ENCODE measurements at places on chromosomes 2 and 18.
A peak's percentile ranks its signal among the peaks of the same experiment; 100 is the strongest.

DNA sequence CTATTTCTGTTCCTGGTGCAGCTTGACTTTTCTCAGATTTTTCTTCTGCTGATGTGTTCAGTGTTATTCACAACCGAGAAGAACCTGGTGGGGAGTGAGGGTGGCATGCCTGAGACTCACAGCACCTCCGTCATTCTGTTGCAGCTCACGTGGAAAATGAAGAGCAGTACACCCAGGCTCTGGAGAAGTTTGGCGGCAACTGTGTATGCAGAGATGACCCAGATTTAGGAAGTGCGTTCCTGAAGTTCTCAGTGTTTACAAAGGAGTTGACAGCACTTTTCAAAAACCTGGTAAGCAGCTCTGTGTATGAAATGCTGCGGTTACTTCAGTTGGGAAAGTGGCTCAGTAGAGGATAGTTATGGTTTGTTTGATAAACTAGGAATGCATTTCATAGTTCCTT is 90.5 kb downstream of the ASAP2 start:
- no peak for DNase-seq

- DNase-seq, result no peak
Measured at GRCh38 chr2:10204326-10205161, 82.0 kb downstream of the RRM2 start.

GRCh38 chr2:96116424-96116878 is at the start of gene ADRA2B:
Gene ADRA2B (minus strand): TSS chr2:96116571. CDS start chr2:96116149, 422 bp downstream.
- DNase-seq, result no peak

- DNase-seq, result no peak
Measured at GRCh38 chr2:158131919-158132566, 30.4 kb downstream of the UPP2 start.

- DNase-seq, result no peak
Measured at GRCh38 chr2:71853858-71854257, 293.8 kb downstream of the CYP26B1 start.

DNA sequence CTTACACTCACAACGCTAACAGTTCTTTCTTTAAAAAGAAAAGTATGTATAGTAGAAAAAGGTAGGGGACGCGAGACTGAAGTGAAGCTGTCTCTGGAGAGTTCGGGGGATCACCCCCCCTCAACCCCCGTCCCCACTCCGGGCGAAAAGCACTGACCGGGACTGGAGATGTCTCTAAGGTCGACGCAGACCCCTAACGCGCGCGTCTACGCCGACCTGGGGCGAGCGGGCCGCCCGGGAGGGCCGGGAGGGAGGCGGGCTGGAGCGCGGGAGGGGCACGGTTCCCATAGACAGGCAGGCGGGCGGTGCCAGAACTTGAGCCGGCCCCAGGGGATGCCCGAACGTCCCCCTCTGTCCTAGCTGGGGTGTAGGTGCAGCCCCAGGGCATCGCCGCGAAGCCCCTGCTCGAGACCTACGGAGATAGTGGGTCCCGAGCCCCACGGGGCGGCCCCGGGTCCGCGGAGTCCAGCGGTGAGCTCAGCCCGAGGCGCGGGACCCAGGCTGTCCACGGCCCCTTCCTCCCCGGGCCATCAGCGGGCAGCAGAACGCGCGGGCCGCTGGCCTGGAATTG is 82.2 kb downstream of the CHRNA1 start:
- DNase-seq, result no peak

- peak; percentile 50 for DNase-seq
Measured at GRCh38 chr2:216690853-216691741, 4.3 kb downstream of the IGFBP5 start.

- DNase-seq, result no peak
Measured at GRCh38 chr2:72613931-72614330, 211.9 kb downstream of the EXOC6B start.

DNA sequence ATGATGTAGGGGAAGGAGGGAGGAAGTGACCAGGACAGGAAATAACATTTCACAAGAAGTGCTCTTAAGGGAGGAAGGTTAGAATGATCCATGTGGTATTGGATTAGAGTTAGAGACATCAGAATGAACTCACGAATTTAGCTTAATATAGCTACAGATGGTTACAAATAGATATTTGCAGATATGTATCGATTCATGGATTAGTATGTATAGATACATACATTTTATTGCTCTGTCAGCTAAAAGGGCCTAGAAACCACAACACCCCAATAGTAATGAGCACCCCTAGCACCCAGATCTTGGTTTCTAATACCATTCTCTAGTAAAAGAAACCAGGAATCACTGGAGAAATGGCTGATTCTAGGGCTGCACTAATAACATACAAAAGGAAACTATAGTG is 59.6 kb upstream of the LTBP1 start:
- no peak for DNase-seq

- no peak for DNase-seq
Measured at GRCh38 chr18:28791101-28791500, 614.2 kb upstream of the CDH2 start.

DNA sequence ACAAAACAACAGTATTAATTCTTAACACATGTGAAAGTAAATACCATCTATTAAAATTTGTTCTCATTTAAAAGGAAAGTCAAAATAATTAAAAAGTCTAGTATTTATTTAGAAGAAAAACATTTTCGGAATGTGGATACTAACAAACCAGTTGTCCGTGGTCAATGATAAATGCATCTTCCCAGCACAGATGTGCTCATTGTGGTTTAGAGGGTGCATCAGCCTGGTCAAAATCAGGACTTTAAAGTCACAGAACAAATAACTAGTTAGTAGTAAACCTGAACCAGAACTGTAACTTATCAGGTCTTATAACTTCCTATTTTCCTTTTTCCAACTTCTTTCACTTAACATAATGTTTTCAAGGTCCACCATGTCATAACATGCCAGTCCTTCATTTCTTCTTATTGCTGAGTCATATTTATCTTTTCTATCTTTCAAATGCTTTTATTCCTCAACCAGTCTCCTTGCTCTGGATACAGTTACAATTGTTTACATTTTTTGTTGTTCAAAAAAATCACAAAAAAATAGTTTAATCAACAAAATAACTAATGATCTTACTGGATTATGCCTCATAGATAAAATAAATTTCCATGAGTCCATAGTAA is 55.8 kb downstream of the ID2 start:
- DNase-seq, result no peak

GRCh38 chr2:13009027-13009642 is 292.4 kb downstream of the TRIB2 start:
- DNase-seq, result no peak

DNA sequence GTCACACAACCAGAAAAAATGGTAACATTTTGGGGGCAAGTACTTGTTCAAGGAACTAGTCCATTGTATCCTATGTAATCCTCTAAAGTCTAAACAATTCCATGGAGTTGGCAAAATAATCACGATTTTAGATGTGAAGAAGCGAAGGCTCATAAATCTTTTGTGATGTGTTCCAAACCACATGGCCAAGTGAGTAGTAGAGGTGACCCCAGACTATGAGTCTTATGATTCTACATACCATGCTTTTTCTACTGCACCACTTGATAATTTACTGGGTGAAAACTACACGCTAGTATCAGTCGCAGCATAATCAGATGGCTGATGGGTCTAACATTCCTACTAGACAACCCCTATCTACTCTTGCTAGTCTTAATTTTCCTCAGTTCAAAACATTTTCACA is 371.4 kb downstream of the OSR1 start:
- no peak for DNase-seq

DNA sequence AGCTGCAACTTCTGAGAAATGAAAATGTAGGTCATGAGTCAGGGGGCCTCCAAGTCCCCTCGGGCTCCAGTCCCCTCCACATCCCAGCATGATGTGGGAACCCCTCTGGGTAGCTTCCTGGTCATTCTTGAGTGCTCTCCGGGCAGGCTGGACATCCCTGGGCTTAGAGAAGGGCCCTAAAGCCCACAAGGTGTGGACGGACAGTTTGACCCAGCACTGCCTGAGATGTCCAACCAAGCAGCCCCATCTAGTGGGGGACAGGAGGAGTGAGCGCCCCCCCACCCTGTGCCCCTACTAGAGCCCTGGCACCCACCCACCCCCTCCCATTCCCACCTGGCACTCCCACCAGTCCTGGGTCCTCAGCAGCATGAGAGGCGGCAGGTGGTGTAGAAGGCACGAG is 46.0 kb downstream of the CYP27C1 start:
- DNase-seq, result no peak

DNA sequence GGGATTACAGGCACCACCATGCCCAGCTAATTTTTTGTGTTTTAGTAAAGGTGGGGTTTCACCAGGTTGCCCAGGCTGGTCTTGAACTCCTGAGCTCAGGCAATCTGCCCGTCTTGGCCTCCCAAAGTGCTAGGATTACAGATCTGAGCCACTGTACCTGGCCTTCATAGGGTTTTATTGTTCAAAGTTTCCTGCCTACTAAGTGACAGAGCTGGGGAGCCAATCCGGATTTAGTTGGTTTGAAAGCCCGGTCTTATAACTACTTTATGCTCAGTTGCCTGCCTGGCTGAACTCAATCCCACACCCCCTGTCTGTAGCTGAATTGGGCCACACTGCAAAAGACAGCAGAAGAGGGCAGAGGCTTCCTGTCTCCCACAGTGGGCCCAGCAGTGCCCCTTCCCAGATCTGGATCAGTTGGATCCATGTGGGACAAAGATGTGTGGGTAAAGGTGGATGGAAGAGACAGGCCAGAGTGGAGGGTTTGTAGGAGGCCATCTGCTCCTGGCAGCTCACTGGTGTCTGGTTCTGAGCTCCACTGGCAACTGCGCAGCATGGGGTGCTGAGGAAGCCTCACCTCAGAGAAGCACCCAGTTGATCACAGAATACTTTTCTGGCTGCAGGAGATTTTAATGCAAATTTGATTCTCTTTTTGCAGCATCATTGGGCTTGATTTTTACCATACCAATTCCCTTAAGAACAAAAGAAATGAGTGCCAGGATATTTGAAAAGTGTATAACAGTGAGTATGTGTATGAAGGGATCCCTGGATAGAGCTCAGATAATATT is 144.9 kb downstream of the DDX1 start:
- DNase-seq, result no peak

GRCh38 chr18:11860594-11861450 is 9.6 kb downstream of the CHMP1B start:
- DNase-seq, result no peak

GRCh38 chr2:157046396-157046795 is 211.1 kb upstream of the GALNT5 start:
- no peak for DNase-seq

DNA sequence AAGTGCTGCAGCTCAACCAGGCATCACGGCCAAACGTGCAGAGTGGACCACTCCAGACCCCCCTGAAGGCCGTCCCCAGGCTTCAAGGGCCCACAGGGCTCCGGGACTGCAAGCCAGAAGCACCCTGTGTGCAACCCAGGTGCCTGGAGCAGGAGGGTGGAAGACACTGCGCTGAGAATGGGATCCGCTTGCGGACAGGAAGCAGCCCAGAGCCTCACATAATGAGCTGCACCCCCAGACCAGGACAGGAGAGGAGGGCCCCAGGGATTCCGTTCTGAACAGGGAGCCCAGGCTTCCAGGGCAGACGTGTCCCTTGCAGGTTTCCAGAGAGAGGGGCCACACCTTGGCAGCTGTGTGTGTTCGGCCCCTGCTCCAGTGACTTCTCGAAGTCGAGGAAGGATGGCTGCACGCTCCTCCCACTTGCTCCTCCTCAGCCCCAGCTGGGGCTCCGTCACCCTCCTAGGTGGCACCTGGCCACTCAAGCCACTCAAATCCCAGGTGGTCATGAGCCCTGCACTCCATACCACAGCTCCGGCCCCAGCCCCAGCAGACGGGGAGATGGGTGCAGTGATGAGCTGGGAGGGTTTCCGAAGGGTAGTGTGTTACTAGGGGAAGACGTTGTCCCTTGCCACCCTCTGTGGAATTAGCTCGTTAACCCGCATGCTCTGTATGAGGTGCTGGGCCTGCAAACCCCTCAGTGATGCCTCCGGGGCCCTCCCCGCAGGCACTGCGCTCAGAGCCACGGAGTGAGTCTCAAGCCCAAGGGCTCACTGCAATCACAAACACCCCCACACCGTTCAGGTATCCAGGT is 79.2 kb downstream of the NDUFA10 start:
- DNase-seq, result no peak

DNA sequence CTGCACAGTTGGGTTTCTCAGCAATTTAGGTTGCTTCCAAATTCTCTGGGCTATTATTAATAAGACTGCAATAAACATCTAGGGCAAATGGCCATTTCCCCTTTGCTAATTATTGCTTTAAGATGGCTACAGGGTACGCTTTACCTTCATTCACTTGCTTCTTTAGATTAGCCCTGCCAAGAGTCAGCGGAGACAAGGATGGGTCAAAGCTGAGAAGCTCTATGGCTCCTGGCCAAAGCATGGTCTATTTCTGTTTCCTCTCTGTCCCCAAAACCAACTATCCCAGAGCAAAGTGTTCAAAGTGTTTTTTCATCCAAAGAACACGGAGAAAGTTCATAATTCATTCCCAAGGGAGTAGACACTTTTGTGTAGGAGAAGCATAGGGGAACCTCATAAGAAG is 75.2 kb upstream of the NFU1 start:
- DNase-seq, result no peak

DNA sequence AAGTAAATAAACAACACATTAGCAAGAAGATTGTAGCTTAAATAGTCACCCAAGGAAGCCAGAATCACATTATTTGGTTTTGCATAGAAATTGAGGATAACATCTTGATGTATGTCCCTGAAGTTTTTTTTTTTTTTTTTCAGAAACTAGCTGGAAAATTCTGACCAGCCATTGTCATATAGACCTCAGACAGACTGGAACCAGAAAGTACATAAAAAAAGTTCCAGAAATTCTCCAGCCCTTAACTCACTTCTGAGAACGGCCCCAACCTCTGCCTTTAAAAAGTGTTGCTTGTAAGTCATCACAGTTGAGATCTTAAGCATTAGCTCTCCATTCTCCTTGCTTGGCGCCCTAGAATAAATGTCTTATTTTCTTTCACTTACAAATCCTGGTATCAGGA is 350.5 kb downstream of the CCDC85A start:
- no peak for DNase-seq

DNA sequence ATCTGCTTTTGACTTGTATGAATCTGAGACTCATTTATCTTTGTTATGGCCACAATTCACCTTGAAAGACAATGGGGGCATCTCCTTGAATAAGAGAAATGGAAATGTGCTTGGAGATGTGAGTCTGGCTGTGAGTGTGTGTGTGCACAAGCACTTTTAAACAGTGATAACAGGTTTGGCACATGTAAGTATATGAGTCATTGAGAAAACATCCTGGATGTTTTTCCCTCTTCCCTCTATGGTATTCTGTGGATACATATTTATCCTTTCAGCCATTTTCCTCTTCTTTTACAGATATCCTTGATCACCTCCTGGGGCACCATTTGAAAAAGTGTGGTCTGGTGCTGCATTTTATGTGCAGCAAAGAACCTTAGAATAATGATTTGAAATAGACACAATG is 317.3 kb upstream of the THUMPD2 start:
- no peak for DNase-seq
